ENCODE measurements at places on chromosomes 7 and 10.
A peak's percentile ranks its signal among the peaks of the same experiment; 100 is the strongest.

DNA sequence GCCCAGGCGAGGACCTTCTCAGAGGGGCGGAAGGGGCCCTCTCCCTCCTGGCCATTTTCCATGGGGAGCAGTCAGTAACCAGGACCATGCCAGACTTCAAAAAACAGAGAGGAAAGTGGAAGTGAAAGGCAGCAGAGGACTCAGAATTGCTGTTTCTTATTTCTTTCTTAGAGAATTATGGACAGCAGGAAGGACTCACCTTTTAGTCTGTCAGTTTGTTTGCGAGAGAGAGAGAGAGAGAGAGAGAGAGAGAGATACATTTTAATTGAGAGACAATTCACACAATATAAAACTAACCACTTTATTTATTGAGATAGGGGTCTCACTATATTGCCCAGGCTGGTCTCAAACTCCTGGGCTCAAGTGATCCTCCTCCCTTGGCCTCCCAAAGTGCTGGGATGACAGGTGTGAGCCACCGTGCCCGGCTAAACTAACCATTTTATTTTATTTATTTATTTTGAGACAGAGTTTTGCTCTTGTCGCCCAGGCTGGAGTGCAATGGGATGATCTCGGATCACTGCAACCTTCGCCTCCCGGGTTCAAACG, 24.5 kb downstream of the SCD start:
- no peak for DNase-seq

DNA sequence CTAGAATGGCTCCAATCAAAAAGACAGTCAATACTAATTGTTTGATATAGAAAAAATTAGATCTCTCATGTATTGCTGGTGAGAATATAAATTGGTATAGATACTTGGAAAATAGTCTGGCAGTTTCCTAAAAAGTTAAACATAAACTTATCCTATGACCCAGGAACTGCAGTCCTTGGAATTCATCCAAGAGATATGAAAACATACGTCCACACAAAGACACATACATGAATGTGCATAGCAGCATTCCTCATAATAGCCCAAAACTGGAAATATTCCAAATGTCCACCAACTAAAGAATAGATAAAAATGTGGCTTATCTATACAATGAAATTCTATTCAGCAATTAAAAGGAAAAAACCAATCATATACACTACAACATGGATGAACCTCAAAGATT, 128.4 kb downstream of the ZFAND4 start:
- DNase-seq: no peak

DNA sequence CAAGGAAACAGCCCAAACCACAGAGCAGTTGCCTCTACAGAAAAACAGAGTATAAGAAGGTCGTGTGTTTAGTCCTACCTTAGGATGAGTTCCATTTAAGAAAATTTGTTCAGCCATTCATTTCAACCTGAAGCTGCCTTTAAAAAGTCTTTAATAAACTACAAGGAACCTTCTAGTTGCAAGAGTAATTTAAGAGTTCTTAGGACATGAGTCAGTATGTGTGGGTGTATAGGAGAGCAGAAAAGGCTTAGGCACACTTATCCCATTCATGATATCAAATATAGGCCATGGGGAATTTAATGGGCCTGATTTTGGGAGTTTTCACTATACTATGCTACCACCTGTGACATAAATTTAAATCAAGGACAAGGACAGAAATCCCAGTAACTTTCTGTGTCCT, 496.8 kb downstream of the TFEC start:
- DNase-seq: no peak

- DNase-seq: no peak
Measured at GRCh38 chr7:74525881-74526280, 72.2 kb downstream of the GTF2IRD1 start.

- no peak for DNase-seq
Measured at GRCh38 chr10:124735491-124736286, 8.5 kb downstream of the FAM53B start.

DNA sequence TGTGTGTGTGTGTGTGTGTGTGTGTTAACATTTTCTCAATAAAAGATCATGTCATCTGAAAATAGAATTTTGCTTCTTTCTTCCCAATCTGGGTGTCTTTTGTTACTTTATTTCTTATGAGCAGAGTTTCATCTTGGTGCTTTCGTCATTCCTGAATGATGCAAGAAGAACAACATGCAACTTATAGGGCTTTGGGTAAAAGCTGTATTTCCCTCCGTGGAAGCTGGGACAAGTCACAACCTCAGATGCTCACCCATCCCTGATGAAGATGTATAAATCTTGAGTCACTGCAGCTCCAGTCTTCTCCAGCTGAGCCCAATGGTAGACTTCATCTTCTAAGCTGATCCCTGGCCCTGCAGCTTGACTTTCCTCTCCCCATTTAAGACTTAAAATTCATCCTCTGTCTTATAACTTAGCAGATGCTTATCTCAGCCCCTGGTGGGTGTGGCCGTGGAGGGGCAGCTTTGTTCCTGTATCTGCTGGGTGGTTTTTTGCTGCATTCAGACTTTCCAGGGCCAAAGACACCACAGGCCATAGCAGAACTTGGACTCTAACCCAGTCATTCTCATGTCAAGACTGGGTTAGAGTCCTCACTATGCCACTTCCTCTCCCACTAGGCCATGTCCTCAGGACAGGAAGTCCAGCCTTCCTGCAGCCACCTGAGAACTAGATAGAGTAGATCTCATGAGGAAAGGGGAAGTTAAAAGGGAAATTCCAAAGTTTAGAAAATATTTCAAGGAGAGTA, 356.4 kb downstream of the TNS3 start:
- no peak for DNase-seq

DNA sequence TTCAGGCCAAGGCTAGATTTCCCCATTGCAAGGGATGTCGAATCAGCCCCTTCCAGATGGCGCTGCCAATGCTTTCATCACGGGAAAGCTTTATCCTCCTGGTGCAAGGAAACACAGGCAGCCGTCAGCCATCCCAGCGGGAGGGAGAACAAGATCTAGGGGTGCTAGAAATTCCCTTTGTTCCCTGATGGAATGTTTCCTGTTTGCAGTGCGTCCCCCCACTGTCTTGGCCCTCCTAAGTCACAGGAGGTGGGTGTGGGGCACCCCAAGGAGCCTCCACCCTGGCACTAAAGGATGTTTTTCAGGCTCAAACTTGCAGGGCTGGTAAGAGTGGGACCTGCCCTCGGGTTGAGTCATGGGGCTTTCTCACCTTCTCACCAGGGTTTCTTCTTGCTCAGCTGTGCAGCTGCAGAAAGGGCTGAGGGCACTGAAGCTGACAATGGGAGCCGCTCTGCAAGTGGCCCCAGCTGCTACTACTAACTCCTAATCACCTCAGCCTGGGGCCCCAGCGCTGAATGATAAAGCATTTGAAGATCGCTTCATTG, 103.6 kb downstream of the PRPF18 start:
- DNase-seq: no peak

- no peak for DNase-seq
Measured at GRCh38 chr7:1611708-1612241, 41.9 kb upstream of the PSMG3 start.

DNA sequence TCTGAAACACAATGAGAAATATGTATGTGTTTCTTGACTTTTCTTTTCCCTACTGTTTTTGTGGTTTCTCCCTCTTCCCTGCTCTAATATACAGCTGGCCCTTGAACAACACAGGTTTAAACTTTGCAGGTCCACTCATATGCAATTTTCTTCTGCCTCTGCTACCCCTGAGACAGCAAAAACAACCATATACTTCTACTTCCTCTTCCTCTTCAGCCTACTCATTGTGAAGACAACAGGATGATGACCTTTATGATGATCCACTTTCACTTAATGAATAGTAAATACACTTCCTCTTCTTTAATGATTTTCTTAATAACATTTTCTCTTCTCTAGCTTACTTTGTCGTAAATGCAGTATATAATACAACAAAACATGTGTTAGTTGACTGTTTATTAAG, 35.0 kb upstream of the DGKB start:
- no peak for DNase-seq

GRCh38 chr10:76015245-76015644, 583.8 kb downstream of the LRMDA start:
- DNase-seq: no peak

DNA sequence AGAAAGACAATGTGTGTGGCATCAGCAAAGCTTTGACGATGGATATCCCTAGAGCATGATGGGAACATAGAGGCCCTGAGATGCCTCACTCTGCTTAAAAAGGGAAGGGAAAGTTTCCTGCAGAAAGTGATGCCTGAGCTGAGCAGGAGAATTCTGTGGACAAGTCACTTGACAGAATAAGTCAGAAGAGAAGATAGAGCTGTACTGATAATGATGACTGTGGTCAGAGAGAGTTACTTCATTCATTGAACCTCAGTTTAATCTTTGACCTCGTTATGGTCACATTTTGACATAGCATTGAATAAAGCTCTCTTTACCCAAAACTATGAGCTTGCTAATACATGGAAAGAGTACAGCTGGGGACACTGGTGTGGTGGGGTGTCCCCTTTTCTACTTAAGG, 7.6 kb downstream of the CUBN start:
- DNase-seq: no peak

GRCh38 chr10:43452356-43452914, 15.5 kb downstream of the ZNF487 start:
- DNase-seq: no peak

- DNase-seq: no peak
Measured at GRCh38 chr7:517774-518629, 1.6 kb downstream of the PDGFA start.

- DNase-seq: no peak
Measured at GRCh38 chr10:23362879-23363792, 18.5 kb upstream of the C10orf67 start.

GRCh38 chr10:58030208-58030607, 237.5 kb downstream of the IPMK start:
- no peak for DNase-seq

DNA sequence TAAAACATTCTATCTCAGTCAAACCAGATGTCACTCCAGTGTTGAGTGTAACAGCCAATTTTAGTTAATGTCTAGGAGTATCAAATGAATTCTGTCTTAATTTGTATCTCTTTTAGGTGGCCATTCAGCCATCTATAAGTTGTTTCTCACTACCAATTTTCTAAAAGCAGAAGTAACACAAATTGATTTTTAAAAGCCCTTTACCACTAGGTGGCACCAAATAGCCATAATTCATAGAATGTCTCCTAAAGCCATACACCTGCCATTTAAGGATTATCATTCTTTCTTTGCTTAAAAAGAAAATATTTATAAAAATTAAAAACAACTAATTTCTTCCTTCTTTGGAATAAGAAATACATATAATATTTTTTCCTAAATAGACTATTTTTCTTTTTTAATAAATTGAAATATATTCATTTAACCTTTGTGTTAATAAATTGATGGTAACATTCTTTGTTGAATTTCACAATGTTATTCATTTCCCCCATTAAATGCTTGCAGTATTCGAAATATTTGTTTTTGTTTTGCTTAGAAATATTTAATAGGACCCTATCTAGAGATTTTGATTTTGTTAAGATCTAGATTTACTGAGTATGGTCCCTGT, 107.8 kb upstream of the PPP1R3A start:
- peak; percentile 14 for DNase-seq

DNA sequence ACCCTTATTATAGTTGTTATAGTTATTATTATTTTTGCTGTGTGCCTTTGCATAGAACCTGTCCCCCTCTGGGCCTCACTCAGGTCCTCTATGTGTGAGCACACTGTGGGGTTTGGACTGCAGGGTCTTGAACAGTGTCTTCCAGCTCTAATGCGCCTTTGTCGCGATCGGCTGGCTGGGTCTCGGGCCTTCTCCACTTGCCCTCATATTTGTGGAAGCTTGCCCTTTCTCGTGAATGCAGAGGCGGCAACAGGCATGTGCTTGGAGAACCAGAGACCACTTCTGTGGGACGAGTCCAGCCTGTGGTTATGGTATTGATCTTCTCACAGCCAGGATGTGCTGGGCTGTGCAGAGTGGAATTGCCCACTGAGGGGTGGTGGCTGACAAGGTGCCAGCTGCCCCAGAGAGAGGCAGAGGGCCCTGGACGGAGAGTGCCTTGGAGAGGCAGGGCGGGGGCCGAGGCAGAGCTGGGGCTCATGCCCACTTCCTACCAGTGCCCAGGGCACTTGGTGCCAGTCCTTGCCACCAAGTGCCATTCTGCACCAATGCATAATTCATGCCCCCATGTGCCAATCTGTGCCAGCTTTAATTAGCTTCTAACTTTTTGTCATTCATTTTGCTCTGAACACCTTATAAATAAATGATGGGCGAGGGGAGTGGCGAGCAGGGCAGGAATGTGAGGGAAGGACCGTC, 6.8 kb upstream of the CDH23 start:
- DNase-seq: no peak

DNA sequence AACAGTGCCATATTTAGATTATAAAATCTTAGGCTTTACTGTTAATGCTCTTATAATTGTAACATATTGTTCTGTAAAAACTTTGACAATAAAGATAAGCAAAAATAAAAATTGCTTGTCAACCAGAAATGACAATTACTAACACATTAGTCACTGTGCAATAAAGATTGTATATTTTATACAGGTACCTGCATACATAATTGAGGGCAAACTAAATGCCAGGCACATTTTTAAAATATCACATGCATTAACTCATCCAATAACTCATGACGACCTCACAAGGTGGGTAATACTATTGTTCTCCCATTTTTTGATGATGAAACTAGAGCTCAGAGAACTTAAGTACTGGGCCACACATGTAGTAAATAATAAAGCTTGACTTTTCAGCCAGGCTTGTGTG, 1020.2 kb upstream of the C7orf33 start:
- DNase-seq: no peak

- DNase-seq: no peak
Measured at GRCh38 chr10:80794994-80795393, 257.3 kb downstream of the SH2D4B start.

DNA sequence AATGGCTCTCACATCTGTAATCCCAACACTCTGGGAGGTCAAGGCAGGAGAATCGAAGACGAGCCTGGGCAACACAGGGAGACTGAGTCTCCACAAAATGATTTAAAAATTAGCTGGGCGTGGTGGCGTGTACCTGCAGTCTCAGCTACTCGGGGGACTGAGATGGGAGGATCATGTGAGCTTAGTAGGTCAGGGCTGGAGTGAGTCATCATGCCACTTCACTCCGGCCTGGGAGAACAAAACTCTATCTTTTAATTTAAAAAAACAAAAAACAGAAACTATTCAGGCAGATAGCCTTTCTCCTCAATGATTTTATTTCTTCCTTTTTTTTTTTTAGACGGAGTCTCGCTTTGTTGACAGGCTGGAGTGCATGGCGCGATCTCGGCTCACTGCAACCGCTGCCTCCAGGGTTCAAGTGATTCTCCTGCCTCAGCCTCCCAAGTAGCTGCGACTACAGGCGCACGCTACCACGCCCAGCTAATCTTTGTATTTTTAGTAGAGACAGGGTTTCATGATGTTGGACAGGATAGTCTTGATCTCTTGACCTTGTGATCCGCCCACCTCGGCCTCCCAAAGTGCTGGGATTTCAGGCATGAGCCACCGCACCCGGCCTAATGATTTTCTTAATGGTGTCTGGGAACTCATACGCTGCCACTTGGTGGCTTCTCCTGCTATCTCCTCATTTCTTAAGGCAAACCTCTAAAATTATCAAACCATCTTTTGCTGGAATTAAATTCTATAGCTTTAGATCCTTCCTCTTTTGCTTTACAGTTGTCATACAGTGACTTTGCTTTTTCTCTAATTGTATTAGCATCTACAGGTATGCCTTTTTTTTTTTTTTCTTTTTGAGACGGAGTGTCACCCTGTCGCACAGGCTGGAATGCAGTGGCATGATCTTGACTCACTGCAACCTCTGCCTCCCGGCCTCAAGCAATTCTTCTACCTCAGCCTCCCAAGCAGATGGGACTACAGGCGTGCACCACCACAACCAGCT, 22.9 kb downstream of the SRPK2 start:
- no peak for DNase-seq

- no peak for DNase-seq
Measured at GRCh38 chr10:1754506-1755153, 17.3 kb upstream of the ADARB2 start.

GRCh38 chr7:151083824-151084160, 499 bp upstream of the TMUB1 start:
- DNase-seq: no peak

All from NCI-H2227 treated with DMSO at 0.1 percent for 48 hours (cell line).